ENCODE measurements at places on chromosomes 1 and 21. TPM values are rescaled to one million over a fixed set of nuclear protein-coding genes. Genes with fewer than 3 reads are reported as not detected.

The MR1 gene
- 4.1 TPM for polyA plus RNA-seq

The FALEC gene
- 1.1 TPM for polyA plus RNA-seq

The RIPK4 gene
- polyA plus RNA-seq, result 0.15 TPM

The CNR2 gene
- polyA plus RNA-seq, result 0.06 TPM

The APOBEC4 gene
- not detected for polyA plus RNA-seq

The TYW3 gene
- 15.1 TPM for polyA plus RNA-seq

The IGSF5 gene
- polyA plus RNA-seq, result 1.5 TPM

The ACTL8 gene
- polyA plus RNA-seq, result not detected

The IL12RB2 gene
- 1.0 TPM for polyA plus RNA-seq

The AMY2A gene
- polyA plus RNA-seq, result not detected

The EFNA1 gene
- polyA plus RNA-seq, result 20.6 TPM

The CLCA4 gene
- not detected for polyA plus RNA-seq

The CSF3R gene
- polyA plus RNA-seq, result 3.4 TPM

The C1orf53 gene
- 1.8 TPM for polyA plus RNA-seq

The CD52 gene
- polyA plus RNA-seq, result 1.3 TPM

The AGT gene
- 17.4 TPM for polyA plus RNA-seq

The CYP4A11 gene
- polyA plus RNA-seq, result not detected

Measured in forelimb muscle (tissue), 1 donor.